Lower leg skin (tissue), 4 donors: ENCODE measurements at places on chromosomes 7 and 10.

- no peak for DNase-seq
Measured at GRCh38 chr10:45224219-45224841, 91.1 kb downstream of the OR13A1 start.

- no peak for DNase-seq
Measured at GRCh38 chr7:25180592-25180923, 47.7 kb downstream of the NPVF start.

DNA sequence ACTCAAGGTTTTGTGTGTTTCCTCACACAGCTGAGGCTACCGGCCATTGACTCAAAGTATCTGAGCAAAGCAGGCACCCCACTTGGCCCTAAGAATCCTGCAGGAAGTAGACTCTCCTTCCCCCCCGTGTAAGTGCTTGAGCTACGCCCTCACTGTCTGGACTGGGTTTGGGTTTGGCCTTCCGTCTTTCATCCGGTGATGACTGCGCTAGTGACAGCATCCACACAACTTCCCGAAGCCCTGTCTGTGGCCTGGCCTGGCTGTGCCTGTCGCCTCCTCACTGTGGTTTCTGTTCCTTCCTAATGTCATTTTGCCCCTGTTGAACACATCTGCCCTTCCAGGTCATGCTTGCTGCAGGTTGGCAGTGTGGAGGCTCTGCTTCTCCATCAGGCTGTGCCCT is 14.5 kb downstream of the C7orf57 start:
- no peak for DNase-seq

DNA sequence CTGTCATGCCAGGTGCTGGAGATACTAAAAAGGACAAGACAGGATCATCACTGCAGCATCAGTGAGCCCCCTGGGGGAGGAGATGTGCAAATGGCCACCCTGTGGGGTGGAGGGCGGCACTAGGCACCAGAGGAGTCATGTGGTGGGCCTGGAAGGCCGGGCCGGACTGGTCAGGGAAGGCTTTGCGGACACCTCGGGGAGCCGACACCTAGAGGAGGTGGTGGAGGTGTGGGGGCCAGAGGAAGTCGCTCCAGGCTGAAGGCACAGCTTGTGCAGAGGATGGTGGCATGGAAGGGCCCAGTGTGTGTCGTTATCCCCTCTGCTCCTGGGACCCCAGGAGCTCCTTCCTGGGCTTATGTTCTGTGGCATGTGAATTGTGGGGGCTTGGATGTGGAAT is 437.7 kb downstream of the RPS24 start:
- no peak for DNase-seq

DNA sequence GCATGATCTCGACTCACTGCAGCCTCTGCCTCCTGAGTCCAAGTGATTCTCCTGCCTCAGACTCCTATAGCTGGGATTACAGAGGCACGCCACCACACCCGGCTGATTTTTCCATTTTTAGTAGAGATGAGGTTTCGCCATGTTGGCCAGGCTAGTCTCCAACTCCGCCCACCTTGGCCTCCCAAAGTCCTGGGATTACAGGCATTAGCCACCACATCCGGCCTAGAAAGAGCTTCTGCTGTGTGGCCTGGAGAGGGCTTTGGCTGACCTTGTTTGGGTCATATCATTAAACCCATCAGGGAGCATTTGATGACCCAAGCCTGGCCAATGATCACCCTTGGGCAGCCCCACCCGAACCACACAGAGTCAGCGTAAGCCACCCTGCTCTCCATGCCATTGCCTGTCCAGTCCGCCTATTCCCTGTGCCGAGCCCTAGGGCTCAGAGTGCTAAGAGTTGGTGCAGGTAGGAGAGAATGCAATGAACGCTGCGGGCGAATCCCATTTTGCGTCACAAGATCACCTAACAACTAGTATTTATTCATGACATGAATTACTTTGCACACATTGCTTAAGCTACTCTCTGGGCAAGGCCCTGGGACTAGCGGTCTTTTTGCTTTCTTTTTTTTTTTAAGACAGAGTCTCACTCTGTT is 22.3 kb upstream of the GDI2 start:
- DNase-seq, result no peak

GRCh38 chr10:7565871-7566270 is 100.9 kb downstream of the ITIH5 start:
- DNase-seq, result no peak

- DNase-seq, result peak; percentile 91
Measured at GRCh38 chr7:69597278-69598076, 798 bp upstream of the AUTS2 start.

GRCh38 chr7:151497306-151497871 is 22.3 kb downstream of the RHEB start:
- no peak for DNase-seq

GRCh38 chr10:92834986-92835385 is 13.3 kb upstream of the EXOC6 start:
- no peak for DNase-seq

GRCh38 chr10:121572859-121573537 is 25.2 kb downstream of the FGFR2 start:
- DNase-seq, result no peak

GRCh38 chr10:129055225-129055624 is 411.8 kb upstream of the MGMT start:
- no peak for DNase-seq

DNA sequence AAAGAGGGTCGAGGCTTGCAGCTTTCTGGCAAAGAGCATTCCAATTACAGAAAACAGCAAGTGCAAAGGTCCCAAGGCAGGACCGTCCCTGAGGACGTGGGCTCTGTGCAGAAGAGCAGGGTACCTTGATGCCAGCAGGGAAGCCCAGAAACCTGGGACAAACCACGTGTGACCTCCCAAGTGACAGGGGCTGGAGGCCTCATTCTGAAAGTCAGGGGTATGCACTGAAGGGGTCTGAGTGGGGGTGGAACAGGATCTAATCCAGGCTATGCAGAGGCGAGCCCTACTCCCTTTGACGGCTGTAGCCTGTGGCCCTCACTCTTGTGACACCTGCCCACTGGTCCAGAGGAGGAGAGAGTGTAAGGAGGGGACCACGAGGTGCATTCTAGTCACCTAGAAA is 22.9 kb downstream of the TMEM273 start:
- DNase-seq, result no peak

DNA sequence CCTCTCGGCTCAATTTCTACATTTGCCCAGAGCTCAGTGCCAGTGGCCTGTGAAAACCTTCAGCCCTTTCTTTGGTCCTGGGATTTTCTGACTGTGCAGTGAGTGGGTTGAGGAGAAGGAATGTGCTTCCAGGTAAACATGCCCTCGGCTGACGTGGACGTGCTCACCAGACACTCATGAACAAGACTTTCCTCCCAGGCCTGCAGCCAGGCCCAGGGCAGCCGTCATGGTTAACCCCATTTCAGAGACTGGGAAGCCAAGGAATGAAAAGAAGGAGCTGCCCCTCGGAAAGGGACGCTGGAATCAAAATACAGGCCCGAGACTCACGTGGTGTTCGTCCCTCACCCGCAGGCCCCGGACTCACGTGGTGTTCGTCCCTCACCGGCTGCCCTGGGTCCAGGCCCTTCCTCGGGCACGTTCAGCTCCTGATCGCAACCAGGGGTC is 8.8 kb upstream of the CALML5 start:
- no peak for DNase-seq

DNA sequence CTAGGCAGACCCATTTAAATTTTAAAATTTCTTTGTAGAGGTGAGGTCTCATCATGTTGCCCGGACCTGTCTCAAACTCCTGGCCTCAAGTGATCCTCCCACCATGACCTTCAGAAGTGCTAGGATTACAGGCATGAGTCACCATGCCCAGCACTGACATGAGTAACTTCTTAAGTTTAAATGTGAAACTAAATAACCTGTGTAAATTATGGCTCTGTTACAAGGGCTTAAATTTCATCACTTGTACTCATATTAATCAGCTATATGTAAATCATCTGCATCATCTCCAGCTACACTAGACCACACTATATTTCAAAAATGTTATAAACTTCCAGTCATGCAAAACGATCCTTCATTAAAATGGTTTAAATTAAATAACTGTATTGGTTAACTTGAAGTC is 56.1 kb downstream of the ATAD1 start:
- no peak for DNase-seq

DNA sequence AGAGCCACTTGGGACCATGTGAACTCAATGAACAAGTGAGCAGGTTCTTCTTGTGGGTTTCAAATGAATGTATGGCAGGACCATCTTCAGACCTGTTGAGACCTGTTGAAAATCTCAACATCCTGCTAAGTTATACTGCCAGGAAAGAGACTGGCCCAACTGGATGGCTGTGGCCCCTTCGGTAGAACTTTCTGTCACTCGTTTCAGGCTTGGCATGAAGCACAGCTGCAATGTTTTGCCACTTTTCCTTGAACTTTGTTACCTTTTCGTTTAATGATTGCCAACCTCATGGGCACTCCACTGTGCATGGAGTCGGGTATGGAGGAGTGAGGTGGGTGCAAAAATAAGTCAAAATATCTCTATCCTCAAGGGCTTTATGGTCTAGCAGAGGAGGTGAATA is 36.7 kb upstream of the SLC35B4 start:
- DNase-seq, result no peak

DNA sequence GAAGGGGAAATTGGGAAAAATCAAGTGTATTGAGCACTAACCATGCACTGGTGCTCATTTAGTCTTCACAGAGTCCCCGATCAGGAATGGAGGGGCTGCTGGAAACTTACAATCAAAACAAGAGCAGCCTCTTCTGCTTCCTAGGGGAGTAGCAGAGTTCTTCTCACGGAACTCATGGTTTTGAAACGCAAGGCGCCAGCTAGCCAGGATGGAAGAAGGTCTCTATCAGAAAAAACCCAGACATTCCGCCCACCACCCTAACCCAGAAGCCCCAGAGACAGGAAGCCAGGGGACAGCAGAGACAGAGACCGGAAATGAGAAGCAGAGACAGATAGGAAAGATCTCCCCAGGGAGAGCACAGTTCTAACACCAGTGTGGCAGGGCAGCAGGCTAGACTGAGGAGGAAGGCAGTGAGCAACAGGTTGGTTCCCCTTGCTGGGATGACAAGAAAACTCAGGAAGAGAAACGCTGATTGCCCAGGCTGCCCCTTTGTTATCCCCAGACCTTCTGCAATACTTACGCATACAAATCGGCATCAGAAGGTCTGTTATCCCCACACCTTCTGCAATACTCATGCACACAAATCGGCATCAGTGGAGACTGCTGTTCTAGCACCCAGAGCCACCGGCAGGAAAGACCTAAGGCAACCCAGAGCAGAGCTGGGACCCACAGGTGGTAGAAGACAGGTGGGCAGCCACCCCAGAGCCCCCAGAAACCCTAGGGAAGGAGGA is 99.2 kb downstream of the CPXM2 start:
- DNase-seq, result peak; percentile 57

DNA sequence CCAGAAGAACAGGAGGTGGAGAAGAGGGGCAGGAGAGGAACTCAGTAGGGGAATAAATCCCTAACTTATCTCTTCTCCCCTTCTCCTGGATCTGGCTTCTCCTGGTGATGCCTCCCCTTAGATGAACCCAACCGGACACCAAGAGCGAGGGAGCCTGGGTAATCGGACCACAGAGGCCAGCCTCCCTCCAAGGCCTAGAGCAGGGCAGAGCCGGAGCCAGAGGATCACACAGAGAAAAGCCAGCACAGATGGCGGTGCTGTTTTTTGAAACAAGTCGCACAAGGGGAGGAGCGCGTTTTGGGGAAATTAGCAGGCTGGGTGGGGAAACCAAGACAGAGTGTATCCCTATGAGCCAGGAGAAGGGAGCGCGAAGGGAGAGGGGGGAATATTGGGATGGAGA is 4.9 kb upstream of the SRRM3 start:
- no peak for DNase-seq

DNA sequence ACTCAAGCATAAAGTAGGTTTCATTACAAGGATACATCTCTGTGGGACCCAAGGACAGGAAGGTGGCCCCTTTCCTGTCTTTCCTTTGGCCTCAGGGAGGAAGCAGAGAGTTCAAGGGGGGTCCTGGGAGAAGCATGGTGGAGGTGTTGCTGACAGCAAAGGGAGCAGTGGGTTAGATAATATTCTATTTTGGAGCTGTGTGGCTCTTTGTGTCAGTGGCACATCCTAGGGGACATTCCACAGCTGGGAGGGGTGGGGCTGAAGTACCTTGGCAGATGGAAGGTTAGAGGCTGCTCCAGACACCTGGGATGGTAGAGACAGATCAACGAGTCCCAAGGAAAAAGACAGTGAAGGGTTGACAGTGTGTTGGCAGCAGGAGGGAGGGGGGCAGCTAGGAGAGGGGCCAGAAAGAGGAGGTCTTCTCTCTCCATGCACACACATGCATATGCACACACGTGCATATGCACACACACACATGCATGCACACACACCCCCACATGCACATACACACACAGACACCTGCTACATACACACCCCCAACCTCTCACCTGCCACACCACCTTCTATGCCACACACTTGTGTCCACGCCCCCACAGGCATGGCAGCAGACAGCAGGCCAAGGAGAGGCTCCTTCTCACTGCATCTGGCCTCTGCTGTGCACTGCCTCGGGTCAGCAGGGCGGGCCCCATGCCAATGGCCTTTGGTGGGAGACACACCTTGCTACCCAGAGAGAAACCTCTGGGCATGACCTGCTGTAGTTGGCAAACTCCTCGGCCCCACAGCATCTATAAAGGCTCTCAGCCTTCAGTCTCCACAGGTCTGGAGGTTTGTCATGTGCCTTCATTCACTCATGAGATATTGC is 5.6 kb upstream of the POLD2 start:
- no peak for DNase-seq

DNA sequence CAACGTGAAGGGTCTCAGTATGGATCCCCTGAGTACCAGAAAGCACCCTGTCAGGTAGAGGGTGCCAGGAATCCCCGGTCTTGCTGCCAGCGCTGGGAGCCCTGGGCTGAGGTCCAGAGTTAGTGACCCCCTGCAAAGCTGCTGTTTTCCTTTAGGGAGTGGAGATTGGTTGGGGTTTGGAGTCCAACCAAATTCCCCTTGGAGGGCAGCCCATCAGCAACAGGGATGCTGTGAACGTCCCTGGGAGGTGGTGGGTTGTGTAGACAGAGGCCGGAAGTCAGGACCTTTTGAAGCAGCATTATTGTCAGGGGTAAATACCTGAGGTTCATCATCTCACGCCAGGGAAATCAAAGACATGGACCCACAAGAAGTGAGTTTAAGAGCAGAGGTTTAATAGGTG is 104.2 kb downstream of the COL26A1 start:
- DNase-seq, result no peak
